ENCODE measurements at places on chromosomes 2 and 18.

DNA sequence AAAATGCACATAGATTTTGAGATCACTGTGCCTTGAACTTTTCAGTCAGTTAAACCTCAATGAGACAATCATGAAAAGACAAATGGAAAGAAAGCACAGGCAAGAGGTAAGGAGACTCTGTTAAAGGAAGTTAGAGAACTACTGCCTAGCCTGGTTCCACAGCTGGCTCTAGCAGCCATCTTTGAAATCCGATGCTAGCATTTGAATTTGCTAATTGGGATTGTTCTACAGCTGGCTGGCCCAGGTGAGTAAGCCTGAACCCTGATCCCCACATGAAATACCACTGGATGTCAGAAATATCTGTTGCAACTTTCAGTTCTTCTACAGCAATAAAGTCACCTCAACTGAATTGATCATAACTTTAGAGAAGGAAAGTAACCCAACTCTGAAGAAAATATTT lies 315.2 kb upstream of the CHAC2 start:
- DNase-seq = no peak

DNA sequence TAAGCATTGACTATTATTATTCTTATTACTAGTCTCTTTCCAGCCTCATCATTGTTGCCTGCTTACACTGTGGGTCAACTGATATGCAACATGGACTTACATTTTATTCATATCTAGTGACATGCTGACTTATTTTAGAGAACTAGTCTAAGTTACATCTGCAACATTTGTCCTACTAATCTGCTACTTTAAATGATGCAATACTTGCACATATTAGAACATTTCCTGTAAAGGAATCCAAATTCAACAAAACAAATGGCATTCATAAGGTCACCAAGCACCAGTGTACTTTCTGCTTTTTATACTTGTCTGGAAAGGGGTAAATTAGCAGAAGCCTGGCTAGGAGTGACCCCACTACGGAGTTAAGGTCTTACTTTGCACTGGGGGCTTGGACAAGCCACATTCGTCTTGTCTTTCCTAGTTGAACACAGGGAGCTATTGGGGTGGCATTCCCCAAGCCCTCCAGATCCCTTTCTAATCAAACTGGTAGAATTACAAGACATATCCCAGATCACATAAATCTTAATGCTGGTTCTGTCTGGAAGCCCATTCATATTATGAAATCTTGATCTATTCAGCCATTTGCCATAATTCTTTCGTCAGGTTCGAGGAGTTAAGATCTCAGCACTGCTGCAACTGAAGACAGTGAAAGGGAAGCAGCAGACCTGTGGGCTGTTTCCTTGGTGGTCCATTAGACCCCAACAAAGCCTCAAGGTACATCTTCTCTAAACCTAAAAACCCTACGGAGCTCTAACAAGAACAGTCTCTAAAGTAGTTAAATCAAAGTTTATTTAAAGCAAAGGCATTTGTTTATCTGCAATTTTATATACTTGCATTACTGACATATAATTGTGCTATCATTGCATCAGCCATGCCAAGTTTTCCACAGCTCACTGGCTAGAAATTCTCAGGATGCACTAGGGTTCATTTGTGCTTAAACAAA lies 49.9 kb upstream of the RTN4 start:
- no peak for DNase-seq

DNA sequence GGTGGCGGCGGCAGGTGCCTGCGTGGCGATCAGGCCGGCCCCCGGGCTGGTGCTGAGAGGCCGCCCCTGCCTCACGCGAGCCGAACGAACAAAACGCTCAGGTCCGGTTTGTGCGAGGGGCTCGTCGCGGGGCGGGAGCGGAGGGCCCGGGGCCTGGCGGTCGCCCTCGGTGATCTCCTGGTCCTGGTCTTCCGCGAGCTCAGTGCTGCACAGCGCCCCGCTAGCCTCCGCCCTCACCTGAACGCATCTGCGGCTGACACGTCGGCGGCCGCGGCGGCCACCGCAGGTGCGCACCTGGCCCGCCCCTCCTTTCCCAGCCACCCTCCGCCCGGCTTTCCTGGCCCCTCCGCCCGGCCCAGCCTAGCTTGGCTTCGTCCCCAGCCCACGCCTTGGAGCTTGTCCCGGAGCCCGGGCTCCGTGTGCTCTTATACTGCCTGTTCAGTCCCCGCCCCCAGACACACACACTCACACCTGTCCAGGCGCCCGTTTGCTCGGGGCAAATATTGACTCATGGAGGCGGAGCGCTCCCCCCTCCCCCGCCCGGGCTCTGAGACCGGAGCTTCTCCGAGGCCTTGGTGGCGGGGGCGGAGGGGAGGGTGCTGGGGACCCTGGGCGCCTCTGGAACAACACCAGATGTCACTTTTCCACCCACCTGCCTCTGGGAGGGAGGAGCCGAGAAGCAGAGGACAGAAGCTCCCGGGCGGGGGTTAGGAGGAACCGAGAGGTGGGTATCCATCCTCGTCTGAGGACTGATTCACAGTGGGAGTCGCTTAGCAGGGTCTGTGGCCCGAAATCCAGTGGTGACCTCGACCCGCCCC lies 8.6 kb upstream of the CRYBA2 start:
- DNase-seq = no peak

DNA sequence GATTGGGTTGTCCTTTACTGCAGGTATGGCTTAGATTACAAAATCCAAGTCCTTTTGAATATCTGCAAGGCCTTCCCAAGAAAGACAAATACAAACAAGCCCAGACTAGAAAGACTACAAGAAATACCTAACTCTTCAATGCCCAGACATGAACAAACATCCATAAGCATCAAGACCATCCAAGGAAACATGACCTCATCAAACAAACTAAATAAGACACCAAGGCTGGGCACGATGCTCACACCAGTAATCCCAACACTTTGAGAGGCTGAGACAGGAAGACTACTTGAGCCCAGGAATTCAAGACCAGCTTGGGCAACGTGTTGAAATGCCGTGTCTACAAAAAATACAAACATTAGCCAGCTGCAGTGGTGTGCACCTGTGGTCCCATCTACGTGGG lies 31.7 kb downstream of the MAP4K3 start:
- no peak for DNase-seq

DNA sequence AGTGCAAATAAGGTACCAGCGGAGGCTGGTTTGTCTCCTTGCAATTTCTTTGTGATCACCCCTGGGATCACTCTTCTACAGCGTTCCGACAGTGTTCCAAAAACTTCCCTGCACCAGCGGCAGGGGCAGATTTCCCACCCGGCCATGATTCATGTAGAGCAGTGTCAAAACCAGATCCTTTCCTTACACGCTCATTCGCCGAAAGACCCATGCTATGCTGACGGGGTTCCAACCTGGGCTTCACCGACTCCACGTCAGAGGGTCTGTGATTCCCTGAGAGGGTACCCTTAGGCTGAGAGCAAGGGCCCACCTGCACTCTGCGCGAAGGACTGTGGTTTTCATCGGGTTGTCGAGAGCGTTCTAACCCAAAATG lies 423 bp upstream of the TTC27 start:
- no peak for DNase-seq

- no peak for DNase-seq
Observed at GRCh38 chr2:74472945-74473258, 422 bp upstream of the MRPL53 start.

DNA sequence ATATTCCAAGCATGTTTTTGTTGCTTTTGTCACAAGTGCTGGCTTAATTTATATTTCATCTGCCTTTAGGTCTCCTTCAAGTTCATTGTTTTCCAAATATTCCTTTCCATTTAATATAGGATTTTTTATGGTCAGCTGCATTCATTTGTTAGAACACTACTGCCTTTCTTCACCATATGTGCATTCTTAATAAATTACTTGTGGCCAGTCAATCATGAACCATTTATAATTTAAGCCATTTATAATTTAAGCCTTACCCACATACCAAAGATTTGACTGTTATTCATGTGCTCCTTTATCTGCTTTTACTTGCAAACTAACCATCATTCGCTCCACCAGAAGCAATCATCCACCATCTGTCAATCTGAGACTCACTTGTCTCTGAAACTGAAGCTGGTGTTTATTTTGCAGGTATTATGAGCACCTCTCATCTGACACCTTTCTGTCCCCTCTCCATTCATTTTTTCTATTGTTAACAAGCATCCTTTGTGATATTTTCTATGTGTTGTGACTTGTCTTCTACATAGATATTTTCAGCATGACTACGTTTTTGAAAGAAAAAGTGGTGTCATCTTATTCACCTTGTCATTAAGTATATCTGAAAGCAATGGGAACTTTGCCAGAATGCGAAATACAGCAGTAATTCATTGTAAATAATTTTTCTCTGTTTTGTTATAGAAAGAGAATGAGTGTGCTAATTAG lies 786.8 kb downstream of the KCNJ3 start:
- no peak for DNase-seq

- DNase-seq = no peak
Observed at GRCh38 chr18:7568426-7568825, 1.3 kb downstream of the PTPRM start.

GRCh38 chr2:174901075-174901474 lies 104.1 kb downstream of the CHN1 start:
- DNase-seq = no peak

- no peak for DNase-seq
Observed at GRCh38 chr2:134462275-134462674, 208.4 kb downstream of the MGAT5 start.

DNA sequence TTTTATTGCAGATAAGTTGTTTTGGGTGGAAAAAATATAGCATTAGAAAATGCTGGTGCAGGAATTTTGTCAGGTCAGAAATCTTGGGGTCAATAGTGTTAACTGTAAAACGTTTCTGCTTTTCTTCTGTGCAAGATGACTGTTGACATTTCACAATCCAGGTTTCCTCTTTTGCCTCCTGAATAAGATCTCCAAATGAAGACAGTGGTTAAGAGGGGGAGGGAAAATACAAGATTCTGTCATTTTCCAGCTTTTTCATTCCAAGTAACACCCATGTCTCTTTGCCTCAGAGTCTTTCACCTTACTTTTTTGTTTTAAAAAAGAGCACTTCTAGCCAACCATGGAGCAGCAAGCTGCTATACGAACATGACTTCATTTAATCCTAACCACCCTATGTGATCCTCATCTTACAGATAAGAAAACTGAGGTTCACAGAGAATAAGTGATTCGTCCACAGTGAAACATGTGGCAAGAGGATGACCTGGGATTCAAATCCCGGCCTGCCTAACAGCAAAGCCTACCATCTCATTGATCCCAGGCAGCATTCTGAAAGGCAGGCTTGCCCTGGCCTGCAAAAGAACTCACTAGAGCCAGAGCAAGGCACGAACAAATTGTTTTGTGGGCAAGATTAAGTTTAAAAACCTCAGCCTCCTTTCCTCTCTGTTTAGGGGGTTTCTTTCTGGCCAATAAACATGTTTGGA lies 3.0 kb downstream of the PLEK start:
- no peak for DNase-seq

DNA sequence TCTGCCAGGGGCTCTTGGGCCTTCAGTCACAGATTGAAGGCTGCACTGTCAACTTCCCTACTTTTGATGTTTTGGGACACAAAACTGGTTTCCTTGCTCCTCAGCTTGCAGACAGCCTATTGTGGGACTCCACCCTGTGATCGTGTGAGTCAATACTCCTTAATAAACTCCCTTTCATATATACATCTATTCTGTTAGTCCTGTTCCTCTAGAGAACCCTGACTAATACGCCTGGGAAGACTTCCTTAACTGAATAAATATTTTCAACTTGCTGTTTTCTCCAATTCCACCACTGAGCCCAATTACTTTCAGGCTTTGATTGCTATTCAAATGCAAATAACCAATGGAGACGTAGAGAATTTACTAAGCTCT lies 61.4 kb upstream of the CCDC195 start:
- DNase-seq = no peak

DNA sequence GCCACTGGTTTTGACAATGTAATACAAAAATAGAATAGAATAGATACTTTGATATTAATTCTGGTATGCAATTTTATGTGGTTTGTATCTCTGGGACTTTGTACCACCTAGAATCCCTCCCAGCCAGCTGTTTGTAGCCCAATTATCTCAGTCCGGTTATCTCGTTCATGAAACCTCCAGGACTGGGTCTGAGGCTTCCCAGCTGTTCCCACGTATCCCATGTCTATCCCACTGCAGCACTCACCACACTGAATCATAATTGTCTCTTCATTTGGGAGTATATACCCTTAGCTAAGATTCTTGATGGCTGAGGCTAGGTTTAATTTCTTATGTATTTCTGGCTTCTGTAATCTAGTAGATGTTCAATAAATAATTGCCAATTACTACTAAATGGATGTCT lies 104.4 kb upstream of the MAPRE2 start:
- no peak for DNase-seq

DNA sequence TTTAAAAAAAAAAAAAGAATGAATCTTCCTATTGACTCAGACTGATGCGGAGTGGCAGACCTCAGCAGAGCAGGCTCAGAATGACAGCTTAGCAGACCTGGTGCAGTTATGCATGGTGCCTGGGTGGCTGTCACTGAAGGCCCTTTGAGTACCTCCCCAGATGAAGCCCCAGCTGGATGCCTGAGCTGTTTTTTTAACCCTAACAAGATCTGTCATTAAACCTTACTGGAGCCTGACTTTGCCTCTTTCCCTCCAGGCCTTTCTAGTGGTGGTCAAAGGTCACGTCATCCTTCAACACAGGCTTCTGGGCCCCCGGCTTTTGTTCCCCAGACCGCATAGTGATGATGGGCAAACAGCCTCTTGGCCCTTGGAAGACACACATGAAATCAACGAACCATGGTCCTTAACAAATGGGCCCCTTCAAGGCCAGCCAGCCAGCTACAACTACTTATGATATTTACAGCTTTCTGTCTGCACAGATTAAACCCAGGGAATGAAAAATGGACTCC lies 138.3 kb upstream of the CYP1B1 start:
- DNase-seq = no peak

GRCh38 chr18:39918847-39919246 lies 2036.2 kb upstream of the PIK3C3 start:
- DNase-seq = no peak

- DNase-seq = no peak
Observed at GRCh38 chr2:188937228-188938220, 36.6 kb upstream of the COL3A1 start.

- DNase-seq = no peak
Observed at GRCh38 chr2:227025510-227025909, 138.5 kb downstream of the COL4A4 start.

DNA sequence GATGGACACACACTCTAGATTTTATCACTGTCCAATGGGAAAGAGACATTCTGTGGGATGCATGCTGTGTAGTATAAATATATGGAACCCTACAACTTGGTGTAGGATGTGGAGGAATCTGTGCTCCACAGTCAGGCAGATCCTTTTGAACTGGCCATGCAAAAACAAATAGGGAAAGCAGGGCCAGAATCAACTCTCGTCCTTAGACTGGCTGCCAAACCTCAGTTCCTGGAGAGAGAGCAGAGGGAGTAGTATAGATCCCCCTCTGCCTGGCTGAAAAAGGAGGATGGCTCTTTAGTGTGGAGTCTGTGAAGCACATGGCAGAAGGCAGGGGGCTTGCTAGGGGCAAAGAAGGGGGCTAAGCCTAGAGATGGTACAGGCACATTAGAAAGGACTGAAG lies 84.7 kb downstream of the LYPD6 start:
- no peak for DNase-seq

- no peak for DNase-seq
Observed at GRCh38 chr2:50546790-50547189, 485.1 kb downstream of the NRXN1 start.

Data from stimulated activated CD4-positive, alpha-beta T cell treated with anti-CD3 and anti-CD28 coated beads, Interleukin-1b, Interleukin-23, amount 100 ng/mL, for 1 hour (primary cell).